Activated naive CD4-positive, alpha-beta T cell treated with anti-CD3 and anti-CD28 coated beads, Interleukin-2, amount 10 ng/mL, durations not matched to agents 7 days and 5 days (primary cell): ENCODE measurements at places on chromosomes 5 and 9.

- no peak for DNase-seq
Observed at GRCh38 chr5:40736103-40736875, 19.5 kb downstream of the TTC33 start.

DNA sequence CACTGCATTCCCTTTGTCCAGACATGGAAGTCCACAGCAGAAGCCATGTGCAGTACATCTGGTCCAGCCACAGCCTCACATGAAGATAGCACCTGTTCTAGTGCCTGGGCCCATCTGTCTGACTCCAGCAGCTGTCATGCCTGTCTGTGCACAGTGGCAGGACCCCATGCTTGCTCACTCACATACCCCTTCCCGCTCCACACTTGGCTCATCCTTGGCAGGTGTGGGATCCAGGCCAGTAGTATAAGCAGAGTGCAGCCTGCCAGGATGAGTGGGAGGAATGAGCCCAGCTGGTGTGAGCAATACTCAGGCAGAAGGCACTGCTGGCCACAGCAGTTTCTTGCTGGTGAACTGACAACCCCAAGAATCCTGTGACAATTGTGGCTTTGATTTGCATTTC is 168.0 kb downstream of the PRDM9 start:
- no peak for DNase-seq

GRCh38 chr9:8816361-8816760 is 1016.8 kb upstream of the DMAC1 start:
- no peak for DNase-seq

- peak; percentile 85 for DNase-seq
Observed at GRCh38 chr5:177599731-177600507, at the start of gene B4GALT7. Gene B4GALT7 (plus strand): TSS chr5:177600132. CDS start chr5:177600211, 79 bp downstream.

DNA sequence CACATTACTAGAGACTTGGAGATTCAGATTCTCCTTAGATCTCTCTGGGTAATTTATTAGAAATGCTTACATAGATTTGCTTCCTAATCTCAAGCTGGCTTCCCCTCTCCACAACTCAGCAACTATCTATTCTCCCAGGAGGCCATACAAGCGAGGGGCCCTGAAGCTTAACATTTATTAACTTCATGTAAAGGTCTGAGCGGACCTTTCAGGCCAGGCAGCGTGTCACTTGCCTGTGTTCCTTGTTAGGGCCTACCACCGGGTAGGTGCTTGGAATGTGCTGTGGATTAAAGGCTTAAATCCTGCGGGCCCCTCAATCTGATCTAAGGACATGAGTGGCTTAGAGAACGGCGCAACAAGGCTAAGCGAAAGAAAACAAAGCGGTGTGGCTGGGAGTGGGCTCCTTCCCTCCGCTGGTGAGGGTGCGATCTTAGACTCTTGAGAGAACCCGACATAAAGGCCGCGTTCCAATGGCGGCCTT is 712 bp upstream of the HSPA4 start:
- DNase-seq: no peak

GRCh38 chr9:137476856-137477255 is 17.7 kb upstream of the NSMF start:
- no peak for DNase-seq

- no peak for DNase-seq
Observed at GRCh38 chr5:16580382-16580781, 36.4 kb downstream of the RETREG1 start.

- DNase-seq: no peak
Observed at GRCh38 chr5:96331681-96332361, 101.2 kb downstream of the PCSK1 start.

GRCh38 chr9:13431222-13431536 is 151.7 kb upstream of the MPDZ start:
- no peak for DNase-seq

DNA sequence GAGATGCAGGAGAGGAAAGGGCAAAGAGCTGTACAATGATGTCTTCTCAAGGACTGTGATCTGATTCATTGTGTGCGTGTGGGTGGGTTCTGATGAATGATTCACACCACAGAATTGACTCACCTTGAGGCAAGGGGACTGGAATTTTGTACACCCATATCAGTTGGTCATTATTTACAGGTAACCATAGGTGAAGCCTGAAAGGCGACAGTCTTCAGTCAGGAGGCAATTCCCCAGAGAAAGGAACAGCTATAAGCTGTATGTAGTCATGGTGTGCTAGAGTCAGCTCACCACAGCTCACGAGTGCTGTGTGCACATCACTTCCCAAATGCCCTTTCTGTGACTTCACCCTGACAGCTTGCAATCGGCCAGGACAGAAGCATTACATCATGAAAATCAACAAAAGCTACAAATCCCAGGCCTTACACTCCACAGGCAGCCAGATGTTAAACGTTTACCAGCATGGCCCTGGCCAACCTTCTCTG is 87.6 kb upstream of the RPS23 start:
- DNase-seq: no peak

DNA sequence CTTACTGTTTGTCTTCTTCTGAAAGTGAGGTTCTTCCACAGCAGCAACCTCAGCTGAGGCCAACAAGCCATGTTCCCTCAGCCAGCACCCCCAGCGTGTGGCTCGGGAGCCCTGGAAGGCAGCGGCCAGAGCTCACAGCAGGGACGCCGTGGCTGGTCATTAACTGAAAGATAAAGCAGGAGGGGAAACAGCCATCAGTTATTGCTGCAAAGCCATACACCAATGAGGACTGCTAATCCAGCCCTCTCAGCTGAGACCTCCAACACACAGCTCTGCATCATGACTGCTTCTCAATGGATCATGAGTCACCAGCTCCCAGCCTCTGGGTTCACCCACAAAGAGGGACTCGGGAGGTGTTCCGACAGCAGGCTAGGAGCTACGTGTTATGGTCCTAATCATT is 24.3 kb downstream of the ABCA1 start:
- DNase-seq: no peak

GRCh38 chr9:87663556-87663955 is 62.4 kb upstream of the CTSL start:
- no peak for DNase-seq

DNA sequence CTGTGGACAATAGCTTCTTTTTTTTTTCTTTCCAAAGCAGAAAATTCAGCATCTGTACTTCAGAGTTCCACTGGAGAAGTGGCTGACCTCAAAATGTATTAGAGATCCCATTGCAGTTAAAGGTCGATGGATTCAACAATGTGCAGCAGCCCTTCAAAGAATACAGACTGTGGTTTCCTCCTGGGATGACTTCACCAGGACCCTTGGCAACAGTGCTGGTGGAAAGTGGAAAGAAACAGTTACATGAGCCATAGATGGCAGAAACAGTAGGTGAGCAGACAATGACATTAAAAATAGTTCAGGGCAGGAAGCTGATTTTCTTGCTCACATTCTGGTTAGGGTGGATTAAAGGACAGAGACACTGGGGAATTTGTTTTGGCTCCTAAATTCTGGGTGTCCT is 62.4 kb downstream of the SLC28A3 start:
- DNase-seq: no peak

- no peak for DNase-seq
Observed at GRCh38 chr5:96065685-96066385, 104.2 kb upstream of the ELL2 start.

- no peak for DNase-seq
Observed at GRCh38 chr5:136516637-136517036, 151.3 kb upstream of the TRPC7 start.

DNA sequence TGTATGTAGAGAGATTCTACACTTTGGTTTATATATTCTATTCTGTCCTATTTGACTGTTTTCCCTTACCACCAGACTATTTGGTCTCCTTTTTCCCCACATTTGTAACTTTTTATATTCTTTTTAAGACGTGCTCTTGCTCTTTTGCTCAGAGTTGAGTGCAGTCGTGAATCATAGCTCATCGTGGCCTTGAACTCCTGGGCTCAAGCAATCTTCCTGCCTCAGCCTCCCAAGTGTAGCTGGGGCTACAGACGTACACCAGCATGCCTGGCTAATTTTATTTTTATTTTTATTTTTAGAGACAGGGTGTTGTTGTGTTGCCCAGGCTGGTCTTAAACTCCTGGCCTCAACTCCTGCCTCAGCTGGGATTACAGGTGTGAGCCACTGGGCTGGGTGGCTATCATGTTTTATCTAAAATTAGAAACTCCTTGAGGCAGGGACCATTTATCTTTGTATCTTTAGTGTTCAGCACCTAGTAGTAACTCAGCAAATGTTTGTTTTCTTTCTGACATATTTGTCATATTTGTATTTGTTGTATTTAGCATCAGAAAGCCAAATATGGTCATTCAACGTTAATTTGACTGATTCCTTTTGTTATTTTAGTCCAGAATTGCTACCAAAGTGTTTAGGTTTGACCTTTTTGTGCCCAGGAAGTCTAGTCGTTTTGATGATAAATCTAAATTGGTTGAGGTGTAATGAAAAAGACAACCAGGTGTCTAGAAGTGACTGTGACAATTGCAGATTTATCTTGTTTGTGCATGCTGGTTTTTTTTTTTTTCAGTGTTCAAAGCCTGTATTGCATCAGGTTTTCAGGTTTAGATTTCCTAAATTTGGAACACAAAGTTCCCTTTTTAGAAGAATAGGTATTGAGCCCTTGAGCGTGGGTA is 44.3 kb downstream of the ERBIN start:
- no peak for DNase-seq

GRCh38 chr5:140227046-140227445 is 52.1 kb downstream of the CYSTM1 start:
- DNase-seq: no peak

DNA sequence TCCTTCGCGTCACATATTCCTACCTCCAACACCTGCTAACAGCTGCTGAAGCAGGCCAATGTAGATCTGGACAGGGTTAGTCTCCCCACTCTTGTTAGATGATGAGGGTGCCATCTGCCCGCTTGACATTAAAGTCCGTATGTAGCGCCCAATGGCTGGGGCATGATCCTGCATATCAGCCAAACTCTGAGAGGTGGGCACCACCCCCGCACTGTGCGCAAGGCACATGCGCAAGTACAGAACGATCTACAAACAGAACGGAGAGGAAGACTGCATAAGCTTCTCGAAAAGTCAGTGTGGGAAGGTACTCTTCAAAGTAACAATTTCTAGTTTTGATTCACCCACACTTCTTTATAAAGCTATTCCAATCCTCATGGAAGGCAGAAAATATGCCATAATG is 69.8 kb downstream of the ECPAS start:
- DNase-seq: no peak

DNA sequence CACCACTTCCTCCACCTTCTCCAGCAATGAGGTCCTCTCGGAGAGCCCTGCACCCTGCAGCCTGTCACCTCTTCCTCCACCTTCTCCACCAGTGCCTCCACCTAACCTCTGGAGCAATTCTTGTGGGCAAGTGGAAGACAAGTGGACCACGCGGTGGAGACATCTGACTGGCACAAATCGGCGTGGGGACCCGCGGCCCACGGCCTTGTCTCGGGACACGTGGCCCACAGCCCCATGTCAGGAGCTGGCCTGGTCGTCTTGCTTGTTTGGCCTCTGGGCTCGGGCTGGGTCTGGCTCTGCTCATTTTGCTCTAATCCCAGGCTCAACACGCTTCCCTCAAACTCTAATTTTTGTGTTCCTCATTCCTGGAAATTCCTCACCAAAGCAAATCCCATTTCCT is 393.1 kb upstream of the IRX1 start:
- DNase-seq: no peak

DNA sequence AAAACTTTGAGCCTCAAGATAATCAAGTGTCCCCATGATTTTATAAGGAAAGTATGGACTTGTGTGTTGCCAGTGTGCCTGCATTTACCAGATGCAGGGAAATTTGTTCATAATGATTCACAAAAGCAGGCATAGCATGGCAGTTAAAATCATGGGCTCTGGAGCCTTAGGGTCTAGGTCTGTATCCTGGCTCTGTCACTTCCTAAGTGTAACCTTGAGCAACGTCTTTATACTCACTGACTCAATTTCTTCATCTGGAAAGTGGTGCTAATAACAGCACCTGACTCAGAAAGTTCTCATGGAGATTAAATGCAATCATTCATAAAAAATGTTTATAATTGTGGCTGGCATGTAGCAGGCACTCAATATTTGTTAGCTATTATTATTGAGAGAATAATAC is 234.9 kb downstream of the SAXO1 start:
- no peak for DNase-seq

DNA sequence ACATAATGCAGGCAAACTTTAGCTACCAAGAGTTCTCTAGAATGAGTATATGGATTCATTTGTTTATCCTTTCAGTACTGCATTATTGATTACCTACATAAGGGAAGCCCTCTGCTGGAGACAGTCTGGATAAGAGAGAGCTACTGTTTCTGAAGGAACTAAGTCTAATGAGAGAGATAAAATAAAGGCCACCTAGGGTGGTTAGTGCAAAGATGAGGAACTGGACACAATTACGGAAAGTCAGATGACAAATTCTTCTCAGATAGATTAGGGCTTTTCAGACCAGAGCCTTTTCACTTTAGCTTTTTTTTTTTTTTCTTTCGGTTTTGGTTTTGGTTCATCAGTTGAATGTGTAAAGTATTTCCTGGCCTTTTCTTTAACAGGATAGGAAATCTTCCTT is 31.3 kb downstream of the ISOC1 start:
- no peak for DNase-seq

DNA sequence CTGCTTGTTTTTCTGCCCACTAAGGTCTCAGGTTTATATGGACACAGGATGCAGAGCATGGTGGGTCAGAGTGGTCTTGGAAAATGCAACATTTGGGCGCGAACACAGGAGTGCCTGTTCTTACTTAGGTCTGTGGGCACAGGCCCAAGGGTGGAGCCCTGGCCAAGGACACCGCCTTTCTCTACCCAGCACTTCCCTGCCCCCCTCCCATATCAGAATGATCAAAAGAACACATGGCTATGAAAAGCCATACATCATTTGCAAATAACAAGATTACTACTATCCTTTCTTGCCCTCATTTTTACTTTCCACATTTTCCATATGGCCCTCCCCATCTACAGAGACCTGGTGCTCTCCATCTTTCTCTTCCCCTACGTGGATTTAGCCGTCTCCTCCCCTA is 162.2 kb downstream of the ENC1 start:
- no peak for DNase-seq

DNA sequence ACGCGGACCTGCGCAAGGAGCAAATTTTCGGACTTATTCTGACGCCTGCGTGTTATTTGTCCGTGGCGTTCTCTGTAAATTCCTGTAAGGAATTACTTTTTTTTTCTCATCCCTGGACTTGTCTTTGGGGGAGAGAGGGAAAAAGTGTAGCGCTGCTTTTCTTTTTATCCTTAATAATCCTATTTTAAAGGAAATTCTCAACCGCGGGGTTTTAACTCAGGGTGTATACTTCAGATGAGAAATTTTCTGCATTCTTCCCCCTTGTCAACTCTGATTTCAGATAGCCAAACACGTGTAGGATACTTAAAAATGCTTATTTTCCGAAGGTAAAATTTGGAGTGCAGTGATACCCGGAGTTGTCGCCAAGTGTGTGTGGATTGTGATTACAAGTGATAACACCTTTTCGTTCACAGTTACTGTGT is 853 bp downstream of the DCP2 start:
- DNase-seq: no peak

DNA sequence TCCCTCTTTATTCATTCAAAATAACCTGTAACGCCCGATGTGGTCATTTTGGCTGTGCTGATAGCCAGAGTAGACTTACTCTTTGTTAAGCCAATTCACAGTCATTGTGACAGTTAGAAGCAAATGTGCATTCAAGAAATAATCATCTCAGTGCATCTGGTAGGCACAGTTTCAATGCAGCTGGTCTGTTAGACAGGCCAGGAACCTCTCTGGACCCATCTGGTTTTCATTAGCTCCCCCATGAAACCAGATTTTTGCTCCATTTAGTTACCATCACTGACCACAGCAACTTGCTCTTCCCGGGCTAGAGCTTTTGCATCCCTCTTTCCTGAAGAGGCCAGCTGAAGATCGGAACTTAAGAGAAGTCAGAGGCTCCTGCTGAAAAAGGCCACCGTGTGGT is 284.2 kb downstream of the NSG2 start:
- DNase-seq: no peak
